Liver (tissue), 10 donors: ENCODE measurements at places on chromosomes 12 and 14. TPM values are rescaled to one million over a fixed set of nuclear protein-coding genes. Genes with fewer than 3 reads are reported as not detected.

The LALBA gene
- not detected for total RNA-seq

DNA sequence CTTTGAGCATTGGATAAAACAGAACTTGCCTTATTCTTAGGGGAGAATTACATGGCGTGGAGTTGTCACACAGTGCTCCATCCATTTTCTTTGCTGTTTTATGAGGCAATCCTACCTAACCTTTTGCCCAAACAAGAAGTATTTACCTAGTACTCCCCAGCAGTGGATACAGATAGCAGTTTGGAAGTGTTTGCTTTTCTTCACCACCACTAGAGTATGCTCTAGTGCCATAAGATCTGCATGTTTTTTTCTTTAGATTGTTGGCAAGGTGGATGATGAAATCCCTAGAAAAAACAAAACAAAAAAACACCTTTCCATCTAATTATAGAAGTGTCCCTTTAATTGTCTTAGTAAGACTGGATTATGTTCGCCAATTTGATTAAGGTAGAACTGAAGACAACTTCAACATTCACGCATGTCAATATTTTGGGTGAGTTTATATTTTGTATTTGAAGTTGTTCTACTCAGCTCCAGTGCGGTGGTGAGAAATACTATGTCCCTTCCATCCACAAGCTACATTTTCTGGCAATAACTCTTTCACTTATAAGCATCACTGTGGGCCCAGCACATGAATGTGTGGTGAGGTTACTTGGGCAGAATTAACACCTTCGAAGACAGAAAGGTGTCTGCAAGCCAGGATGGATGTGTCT is 23.6 kb upstream of the TMEM260 start:
- H3K27ac ChIP-seq = no peak overlapping the region
- H3K36me3 ChIP-seq = no peaks in the 10 kb centered on the region
- no peaks in the 10 kb centered on the region for H3K27me3 ChIP-seq
- no peaks in the 10 kb centered on the region for H3K4me1 ChIP-seq
- no peak for DNase-seq
- H3K4me3 ChIP-seq = no peak overlapping the region

The CABP1 gene
- 0.05 TPM for total RNA-seq

The AHSA1 gene
- 45.8 TPM for total RNA-seq

The CDCA3 gene
- 0.25 TPM for total RNA-seq

DNA sequence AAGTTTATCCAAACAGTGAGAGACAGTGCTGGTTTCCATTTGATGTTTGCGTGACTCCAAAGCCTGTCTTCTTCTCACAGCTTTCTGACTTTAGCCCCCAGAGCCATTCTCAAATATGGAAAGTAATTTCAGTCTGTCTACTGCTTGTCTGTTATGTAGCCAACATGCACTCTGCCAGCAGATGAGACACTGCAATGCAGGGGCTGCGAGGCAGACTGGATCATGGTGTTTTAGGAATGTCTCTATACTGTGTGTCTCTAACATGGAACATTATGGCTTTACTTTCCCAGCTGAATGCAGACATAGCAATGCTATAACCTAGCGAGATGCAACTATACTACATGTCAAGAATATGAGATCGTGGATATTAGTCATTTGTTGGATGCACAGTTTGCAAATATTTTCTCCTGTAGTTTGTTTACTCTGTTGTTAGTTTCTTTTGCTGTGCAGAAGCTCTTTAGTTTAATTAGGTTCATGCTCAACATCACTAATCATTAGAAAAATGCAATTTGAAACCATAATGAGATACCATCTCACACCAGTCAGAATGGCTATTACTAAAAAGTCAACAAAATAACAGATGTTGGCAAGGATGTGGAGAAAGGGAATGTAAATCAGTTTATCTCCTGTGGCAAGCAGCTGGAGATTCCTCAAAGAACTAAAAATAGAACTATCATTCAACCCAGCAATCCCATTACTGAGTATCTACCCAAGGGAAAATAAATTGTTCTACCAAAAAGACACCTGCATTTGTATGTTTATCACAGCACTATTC is 235.8 kb upstream of the TMTC1 start:
- no peak overlapping the region for H3K4me3 ChIP-seq
- H3K36me3 ChIP-seq = no peaks in the 10 kb centered on the region
- no peak for DNase-seq
- H3K27me3 ChIP-seq = no peaks in the 10 kb centered on the region
- no peaks in the 10 kb centered on the region for H3K4me1 ChIP-seq

The TUNAR gene
- 0.14 TPM for total RNA-seq

- H3K27ac ChIP-seq = no peak overlapping the region
- peaks cover 25% of the 10 kb centered on the region for H3K36me3 ChIP-seq
- no peak overlapping the region for H3K4me3 ChIP-seq
- DNase-seq = no peak
- H3K27me3 ChIP-seq = no peaks in the 10 kb centered on the region
- peaks cover 6% of the 10 kb centered on the region for H3K4me1 ChIP-seq
These were observed 4.7 kb downstream of the B3GNT4 start for GRCh38 chr12:122208073-122208820.

- peak overlapping the region; percentile 76 for H3K27ac ChIP-seq
- no peaks in the 10 kb centered on the region for H3K27me3 ChIP-seq
- DNase-seq = no peak
- peaks cover 38% of the 10 kb centered on the region for H3K4me1 ChIP-seq
- H3K36me3 ChIP-seq = no peaks in the 10 kb centered on the region
- H3K4me3 ChIP-seq = peak overlapping the region; percentile 89
These were observed 1.4 kb downstream of the AKT1 start for GRCh38 chr14:104794099-104794498.

GRCh38 chr14:68979021-68979721 is at the start of gene ACTN1:
Gene ACTN1, minus strand, starts transcription at chr14:68979302. Its CDS starts 246 bp downstream, at chr14:68979056.
- no peaks in the 10 kb centered on the region for H3K36me3 ChIP-seq
- peak within 1 kb of the TSS; percentile 87 for H3K4me3 ChIP-seq
- H3K4me1 ChIP-seq = peaks cover 12% of the 10 kb centered on the region
- no peaks in the 10 kb centered on the region for H3K27me3 ChIP-seq

GRCh38 chr12:43282106-43282505 is 269.9 kb downstream of the ADAMTS20 start:
- no peak overlapping the region for H3K4me3 ChIP-seq
- no peak for DNase-seq
- no peaks in the 10 kb centered on the region for H3K27me3 ChIP-seq
- no peaks in the 10 kb centered on the region for H3K4me1 ChIP-seq
- H3K27ac ChIP-seq = no peak overlapping the region
- H3K36me3 ChIP-seq = no peaks in the 10 kb centered on the region

DNA sequence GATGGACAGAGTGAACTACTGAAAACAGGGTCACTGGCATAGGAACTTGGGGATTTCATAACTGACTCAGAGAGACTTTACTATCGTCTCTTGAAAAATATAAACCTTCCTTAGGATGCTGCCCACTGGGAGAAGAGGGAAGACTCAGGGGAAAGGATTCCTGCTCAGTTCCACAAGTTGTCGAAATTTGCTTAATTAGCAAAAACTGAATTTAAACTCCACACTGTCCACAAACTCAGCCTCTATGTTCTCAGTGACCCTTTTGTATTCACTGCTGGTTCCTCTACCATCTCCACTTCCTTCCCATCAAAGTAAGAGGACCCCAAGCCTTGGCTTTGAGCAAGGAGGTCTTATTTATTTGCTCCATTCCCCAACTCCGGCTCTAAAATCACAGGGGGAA is 7.2 kb upstream of the MYL6B start:
- H3K27ac ChIP-seq = no peak overlapping the region
- H3K4me3 ChIP-seq = no peak overlapping the region
- no peaks in the 10 kb centered on the region for H3K27me3 ChIP-seq

DNA sequence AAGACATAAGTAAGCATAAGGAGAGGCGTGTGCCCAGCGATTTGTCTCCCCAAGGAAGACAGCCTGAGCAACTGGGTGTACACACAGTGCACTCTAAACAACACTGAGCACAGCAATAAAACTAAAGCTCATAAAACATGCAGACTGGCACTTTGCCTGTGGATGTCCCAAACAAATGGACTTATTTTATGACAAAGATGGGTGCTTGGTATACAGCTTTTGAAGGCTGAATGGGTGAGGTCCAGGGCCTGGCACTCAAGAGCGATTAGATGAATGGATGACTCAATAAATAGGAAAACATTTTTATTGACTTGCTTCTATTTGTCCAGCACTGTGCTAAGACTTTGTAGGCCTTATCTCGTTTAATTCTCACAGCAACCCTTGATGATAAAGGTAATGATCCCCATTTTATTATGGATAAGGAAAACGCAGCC is 28.5 kb downstream of the LGMN start:
- H3K27me3 ChIP-seq = no peaks in the 10 kb centered on the region
- no peak overlapping the region for H3K4me3 ChIP-seq
- no peak overlapping the region for H3K27ac ChIP-seq
- no peaks in the 10 kb centered on the region for H3K4me1 ChIP-seq
- peaks cover 3% of the 10 kb centered on the region for H3K36me3 ChIP-seq
- no peak for DNase-seq
